ENCODE measurements at places on chromosomes 6 and 20.
A peak's percentile ranks its signal among the peaks of the same experiment; 100 is the strongest.

DNA sequence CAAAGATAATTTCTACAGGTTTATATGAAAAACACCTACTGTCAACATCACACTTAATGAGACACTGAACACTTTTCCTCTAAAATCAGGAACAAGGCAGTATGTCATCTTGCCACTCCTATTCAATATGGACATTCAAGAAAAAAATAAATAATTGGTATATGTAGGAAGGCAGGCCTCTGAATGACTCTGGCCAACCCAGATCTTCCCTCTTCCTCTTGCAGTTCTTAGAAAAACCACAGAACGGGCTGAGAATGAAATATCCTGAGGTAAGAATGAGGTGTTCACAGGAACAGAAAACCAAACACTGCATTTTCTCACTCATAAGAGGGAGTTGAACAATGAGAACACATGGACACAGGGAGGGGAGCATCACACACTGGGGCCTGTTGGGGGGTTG, 1207.2 kb upstream of the CITED2 start:
- DNase-seq = peak; percentile 78

- DNase-seq = no peak
Observed at GRCh38 chr6:90095788-90096187, 200.9 kb downstream of the BACH2 start.

GRCh38 chr6:159701413-159701999, 8.5 kb upstream of the SOD2 start:
- no peak for DNase-seq

- no peak for DNase-seq
Observed at GRCh38 chr6:38168699-38169098, 349.2 kb downstream of the ZFAND3 start.

- no peak for DNase-seq
Observed at GRCh38 chr20:8404912-8405635, 273.0 kb downstream of the PLCB1 start.

DNA sequence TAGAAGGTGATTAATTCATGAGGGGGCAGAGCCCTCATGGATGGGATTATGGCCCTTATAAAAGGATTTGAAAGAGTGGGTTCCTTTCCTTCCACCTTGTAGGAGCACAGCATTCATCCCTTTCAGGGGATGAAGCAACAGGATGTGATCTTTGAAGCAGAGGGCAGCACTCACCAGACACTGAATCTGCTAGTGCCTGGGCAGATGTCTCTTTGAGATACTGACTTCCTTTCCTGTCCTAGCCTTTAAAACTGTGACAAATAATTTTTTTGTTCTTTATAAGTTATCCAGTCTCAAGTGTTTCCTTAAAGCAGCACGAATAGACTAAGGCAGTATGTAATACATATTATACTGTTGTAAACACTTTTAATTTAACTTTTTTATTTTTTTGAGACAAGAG, 538.6 kb upstream of the RNF217 start:
- DNase-seq = no peak

- no peak for DNase-seq
Observed at GRCh38 chr6:42257614-42258013, 40.0 kb upstream of the MRPS10 start.

DNA sequence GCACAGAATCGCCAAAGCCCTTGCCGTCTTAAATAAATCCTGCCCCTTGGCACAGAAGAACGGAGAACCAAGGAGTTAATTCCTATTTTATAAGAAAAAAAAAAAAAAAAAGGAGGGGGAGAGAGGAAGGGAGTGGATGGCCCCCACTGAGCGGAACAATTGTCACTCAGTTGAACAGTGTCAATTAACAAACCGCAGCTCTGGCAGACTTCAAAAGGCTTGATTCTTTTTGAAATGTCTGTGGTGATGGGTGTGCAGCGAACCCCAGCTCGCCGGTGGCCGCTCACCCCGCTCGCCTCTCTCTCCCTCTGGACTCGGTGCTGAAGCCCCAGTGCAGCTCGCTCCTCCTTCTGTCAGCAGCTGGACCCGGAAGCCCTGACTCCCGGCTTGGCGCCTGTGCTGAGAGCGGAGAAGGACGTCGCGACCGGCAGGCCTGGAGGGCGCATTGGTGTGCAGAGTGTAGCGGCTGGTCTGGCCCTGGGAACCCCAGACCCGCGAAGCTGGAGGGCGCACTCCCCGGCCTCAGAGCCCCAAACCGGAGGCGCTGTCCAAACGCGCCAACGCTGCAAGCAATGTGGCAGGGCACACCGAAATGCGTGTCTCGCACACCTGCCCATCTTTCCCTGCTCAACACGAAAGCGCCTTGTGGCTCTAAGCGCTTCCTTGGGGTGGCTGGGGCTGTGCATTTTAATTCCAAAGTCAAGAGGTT, 3.4 kb downstream of the LINC00237 start:
- DNase-seq = peak; percentile 26

All from activated CD4-positive, alpha-beta T cell treated with anti-CD3 and anti-CD28 coated beads, Interleukin-2, amount 50 U/mL, for 16 hours (primary cell).